Left cardiac atrium (tissue), 4 donors: ENCODE measurements at places on chromosomes 13 and 19. TPM values are rescaled to one million over a fixed set of nuclear protein-coding genes. Genes with fewer than 3 reads are reported as not detected.

SLC8A2 gene
- total RNA-seq, result 0.15 TPM

FBXO17 gene
- total RNA-seq, result 7.8 TPM

ATP4B gene
- not detected for total RNA-seq

ZNF506 gene
- 12.8 TPM for total RNA-seq

ZNF575 gene
- total RNA-seq, result 1.6 TPM

EPN1 gene
- total RNA-seq, result 165 TPM

PTH2 gene
- not detected for total RNA-seq

ALOX5AP gene
- 26.9 TPM for total RNA-seq

CEBPG gene
- total RNA-seq, result 21.0 TPM

CFAP97D2 gene
- total RNA-seq, result not detected

CFD gene
- total RNA-seq, result 277 TPM

ZNF835 gene
- 2.2 TPM for total RNA-seq

SRRM5 gene
- 0.18 TPM for total RNA-seq

C19orf73 gene
- total RNA-seq, result 0.47 TPM

RNF225 gene
- not detected for total RNA-seq

ABHD13 gene
- total RNA-seq, result 4.9 TPM

SLAIN1 gene
- total RNA-seq, result 12.0 TPM

CHMP2A gene
- 109 TPM for total RNA-seq

OSCAR gene
- 1.4 TPM for total RNA-seq

HCN2 gene
- total RNA-seq, result 4.3 TPM

PPM1N gene
- 0.47 TPM for total RNA-seq

PROZ gene
- not detected for total RNA-seq

PRRG2 gene
- total RNA-seq, result 0.68 TPM

LPAR2 gene
- total RNA-seq, result 0.47 TPM

ZNF497 gene
- 0.37 TPM for total RNA-seq

CDADC1 gene
- 13.6 TPM for total RNA-seq

OR7A5 gene
- total RNA-seq, result not detected

CGB2 gene
- not detected for total RNA-seq

ZFP14 gene
- 2.9 TPM for total RNA-seq

ATP1A3 gene
- 274 TPM for total RNA-seq

NAPSA gene
- total RNA-seq, result 0.97 TPM

DNAAF3 gene
- 0.41 TPM for total RNA-seq

CLDN10 gene
- total RNA-seq, result not detected

MISP gene
- total RNA-seq, result 0.18 TPM

DHDH gene
- not detected for total RNA-seq

UPK1A gene
- not detected for total RNA-seq

SIAH3 gene
- total RNA-seq, result not detected

VSIG10L gene
- total RNA-seq, result 1.8 TPM

CCL25 gene
- not detected for total RNA-seq

F10 gene
- 17.5 TPM for total RNA-seq

ANKLE1 gene
- 0.47 TPM for total RNA-seq

NPAS1 gene
- 0.44 TPM for total RNA-seq

PRTN3 gene
- total RNA-seq, result not detected

ZNF569 gene
- total RNA-seq, result 6.8 TPM

LHB gene
- total RNA-seq, result 0.55 TPM

MUC16 gene
- total RNA-seq, result 1.3 TPM
